ENCODE measurements at places on chromosomes 7 and 10.

DNA sequence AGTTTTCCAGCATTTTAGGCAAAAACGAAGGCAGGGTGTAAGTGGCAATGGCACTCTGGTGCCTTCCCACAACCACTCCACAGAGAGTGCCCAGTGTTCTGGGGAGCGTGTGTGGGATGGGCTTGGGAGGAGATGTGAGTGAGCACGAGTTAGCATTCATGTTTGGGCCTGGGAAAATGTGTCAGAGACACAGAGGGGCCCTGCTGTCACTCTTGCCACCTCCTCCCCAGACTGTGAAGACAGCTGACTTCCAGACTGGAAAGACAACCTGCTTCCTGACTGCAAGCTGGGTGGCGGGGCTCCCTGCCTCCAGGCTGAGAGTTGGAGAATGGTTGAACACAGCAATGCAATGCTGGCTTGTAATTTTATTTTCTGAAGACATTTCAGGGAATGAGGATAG lies 454.5 kb upstream of the ZMIZ1 start:
- no peak for DNase-seq

GRCh38 chr7:88377434-88377833 lies 70.7 kb upstream of the STEAP4 start:
- no peak for DNase-seq

DNA sequence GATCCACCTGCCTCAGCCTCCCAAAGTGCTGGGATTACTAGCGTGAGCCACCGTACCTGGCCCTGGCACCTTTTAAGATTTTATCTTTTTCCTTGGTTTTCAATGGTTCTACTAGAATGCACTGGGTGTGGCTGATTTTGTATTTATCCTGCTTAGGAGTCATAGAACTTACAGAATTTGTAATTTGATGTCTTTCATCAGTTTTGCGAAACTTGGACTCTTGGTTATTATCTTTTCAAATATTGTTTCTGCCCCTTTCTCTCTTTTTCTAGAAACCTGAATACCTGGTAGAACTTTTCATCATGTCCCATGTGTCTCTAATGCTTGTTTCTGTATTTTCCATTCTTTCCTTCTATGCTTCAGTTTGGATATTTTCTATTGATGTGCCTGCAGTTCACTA lies 2.8 kb upstream of the NUB1 start:
- DNase-seq: no peak

DNA sequence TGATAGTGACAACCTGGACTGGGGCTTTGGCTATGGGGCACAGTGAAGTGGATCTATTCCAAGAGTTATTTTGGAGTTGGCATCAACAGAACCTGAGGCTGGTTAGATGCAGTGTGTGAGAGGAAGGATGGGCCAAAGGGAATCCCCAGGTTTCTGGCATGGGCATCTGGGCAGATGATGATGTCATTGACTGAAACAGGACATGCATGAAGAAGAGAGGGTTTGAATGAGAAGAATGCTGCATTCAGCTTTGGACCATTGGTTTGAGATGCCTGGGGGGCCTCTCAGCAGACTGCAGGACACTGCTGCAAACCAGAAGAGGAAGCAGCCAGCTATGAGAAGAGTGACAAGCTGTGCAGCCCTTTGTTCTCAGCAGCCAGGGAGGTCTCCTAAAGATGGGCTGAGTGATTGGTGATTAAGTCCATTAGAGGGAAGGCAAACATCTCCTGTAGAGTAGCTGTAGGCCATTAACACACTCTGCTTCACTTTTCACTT lies 23.1 kb upstream of the PIK3CG start:
- DNase-seq: no peak

DNA sequence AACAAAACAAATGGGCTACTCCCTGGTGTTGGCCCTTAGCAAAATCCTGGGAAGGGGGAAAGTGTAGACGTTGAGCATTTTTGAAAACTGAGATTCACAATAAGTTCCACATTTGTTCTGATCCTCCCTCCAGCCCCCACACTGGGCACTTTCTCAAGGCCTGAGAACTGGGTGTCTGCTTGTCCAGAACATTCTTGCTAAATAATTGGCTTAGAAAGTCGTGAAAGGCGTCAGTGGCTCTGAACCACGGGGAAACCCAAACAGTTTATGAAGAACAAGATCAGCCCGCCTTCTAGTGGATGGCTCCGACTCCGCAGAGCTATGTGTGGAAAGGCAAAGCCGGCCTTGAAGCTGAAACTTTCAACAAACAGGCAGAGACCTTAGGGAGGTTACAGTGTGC lies 370.1 kb downstream of the PRPF18 start:
- DNase-seq: no peak

DNA sequence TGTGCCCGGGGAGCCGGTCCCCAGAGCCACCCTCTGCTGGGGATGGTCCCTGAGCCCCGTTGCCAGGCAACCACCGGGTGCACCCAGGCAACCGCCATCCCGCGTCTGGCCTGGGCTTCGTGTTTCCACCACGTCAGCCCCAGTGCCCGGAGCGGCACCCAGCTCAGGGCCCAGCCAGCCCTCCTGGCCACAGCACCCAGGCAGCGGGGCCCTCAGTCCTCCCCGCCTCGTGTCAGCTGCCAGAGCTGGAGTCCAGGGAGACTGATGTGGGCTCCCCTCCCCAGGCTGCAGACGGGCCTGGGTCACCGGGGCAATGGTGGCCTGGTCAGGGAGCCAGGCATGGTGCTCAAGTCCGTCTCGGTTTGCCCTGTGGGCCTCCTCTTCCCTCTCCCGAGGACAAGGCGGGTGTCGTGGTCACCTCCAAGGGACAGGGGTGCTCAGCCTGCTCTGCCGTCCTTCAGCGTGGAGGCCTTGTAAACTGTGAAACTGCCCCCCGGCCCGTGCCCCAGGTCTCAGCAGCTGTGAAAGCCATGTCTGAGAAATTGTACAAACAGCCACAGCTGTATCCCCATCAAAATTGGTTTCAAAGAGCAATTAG lies 72.5 kb downstream of the MICALL2 start:
- no peak for DNase-seq

DNA sequence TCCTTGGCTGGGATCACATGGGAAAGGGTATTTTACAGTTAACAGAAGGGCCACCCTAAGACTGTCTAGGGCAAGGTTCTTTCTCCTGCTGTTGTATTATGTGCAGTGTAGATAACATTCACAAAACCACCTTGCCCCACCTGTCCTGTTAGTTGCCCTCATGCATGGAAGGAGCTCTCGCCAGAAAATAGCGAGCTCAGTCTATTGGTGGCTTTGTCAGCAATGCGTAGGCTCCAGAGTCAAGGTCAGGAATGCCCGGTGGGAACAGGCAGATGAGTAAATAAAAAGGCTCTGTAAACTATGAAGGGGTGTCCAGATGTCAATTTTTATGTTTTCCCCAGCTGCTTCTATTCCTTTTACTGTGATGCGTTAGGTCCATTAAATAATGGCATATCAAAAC lies 107.1 kb upstream of the WDR11 start:
- no peak for DNase-seq

GRCh38 chr10:98339799-98340198 lies 71.8 kb upstream of the LOXL4 start:
- DNase-seq: no peak

Data from stimulated activated CD4-positive, alpha-beta T cell treated with anti-CD3 and anti-CD28 coated beads, Interleukin-15, amount 100 ng/mL, for 1 hour (primary cell).